ENCODE measurements at places on chromosomes 4 and X.

DNA sequence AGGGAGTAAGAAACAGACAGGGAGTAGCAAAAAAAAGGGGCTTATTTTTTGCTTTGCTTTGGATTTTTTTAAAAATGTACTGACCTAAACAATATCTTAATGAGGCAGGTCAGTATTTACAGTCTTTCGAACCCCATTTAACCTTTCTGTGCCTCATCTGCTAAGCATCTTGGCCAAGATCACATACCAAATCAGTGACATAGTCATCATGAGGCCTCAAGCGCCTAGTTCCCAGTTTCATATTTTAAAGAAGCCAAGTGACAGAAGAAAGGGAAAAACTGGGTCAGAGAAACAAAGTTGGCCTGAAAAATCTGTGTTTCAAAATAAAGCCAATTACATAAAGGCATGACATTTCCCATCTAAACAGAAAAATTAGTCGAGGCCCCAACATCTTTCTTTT, 94.6 kb upstream of the WDR44 start:
- no peak for DNase-seq

- no peak for DNase-seq
Measured at GRCh38 chrX:12949927-12950656, 24.8 kb upstream of the TMSB4X start.

DNA sequence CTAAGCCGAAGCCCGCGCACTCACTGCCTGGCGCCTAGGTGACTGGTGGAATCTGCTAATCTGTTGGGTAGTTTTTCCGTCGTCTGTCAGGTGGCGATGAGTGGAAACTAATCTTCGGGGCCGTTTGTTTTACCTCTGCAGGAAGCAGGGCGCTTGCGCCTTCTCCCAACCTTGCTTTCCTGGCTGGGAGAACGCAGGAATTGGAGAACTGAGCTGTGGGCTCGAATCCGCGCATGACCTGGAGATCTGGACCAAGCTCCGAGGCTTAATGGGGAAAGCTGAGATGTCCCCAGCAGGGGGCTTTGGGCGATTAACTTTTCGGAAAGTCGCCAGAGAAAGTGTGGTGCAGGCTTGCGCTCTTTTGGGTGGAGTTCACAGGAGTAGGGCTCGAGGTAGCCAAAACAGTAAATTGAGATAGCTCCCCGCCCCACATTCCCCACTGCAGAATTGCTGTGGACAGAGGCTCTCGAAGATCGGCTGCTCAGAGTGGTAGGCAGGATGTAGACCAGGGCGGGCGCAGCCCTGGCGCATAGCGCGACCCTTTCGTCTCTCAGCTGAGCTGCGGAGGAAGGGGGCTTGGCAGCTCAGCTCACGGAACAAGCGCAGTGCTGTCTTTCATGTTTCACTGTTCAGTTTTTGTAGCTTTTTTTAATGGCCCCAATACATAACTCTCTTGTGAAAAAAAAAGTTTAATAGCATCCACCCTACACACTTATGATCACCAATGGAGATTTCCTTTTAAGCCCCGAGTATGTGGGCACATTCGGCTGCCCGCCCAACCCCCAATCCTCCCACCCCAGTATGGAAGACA, 2.7 kb upstream of the FGF5 start:
- DNase-seq: no peak

GRCh38 chr4:94758141-94758699, 465 bp downstream of the BMPR1B start:
- no peak for DNase-seq

GRCh38 chr4:41475402-41475801, 62.6 kb upstream of the LIMCH1 start:
- no peak for DNase-seq

GRCh38 chrX:10482261-10482660, 138.1 kb downstream of the MID1 start:
- DNase-seq: peak; percentile 69

DNA sequence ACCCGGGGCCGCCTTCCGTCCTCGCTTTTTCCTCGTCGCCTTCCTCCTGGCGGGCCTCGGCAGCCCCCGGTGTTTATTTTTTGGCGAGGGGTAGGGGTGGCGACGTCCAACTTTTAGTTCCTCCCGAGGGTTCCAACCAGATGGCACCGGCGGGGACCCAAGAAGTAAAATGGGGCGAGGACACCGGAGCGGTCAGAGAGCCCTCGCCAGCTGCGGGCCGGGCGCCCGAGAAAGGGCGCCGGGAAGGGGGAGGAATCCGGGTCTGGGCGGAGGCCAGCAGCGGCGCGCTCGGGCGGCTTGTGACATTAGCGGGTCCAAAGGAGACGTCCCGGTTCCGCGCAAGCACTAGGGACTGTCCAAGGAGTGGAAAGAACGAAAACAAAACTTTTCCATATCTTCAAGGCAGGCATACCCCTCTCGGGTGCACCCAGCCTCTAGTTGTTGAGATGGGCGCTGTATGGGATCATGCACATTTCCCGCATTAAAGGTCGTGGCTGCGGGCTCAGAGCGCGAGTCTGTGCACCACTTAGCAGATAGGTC, 691 bp upstream of the USP46 start:
- no peak for DNase-seq

GRCh38 chrX:68183612-68184214, 249.6 kb downstream of the OPHN1 start:
- DNase-seq: no peak

- DNase-seq: no peak
Measured at GRCh38 chr4:110636171-110636679, 13.3 kb upstream of the PITX2 start.

DNA sequence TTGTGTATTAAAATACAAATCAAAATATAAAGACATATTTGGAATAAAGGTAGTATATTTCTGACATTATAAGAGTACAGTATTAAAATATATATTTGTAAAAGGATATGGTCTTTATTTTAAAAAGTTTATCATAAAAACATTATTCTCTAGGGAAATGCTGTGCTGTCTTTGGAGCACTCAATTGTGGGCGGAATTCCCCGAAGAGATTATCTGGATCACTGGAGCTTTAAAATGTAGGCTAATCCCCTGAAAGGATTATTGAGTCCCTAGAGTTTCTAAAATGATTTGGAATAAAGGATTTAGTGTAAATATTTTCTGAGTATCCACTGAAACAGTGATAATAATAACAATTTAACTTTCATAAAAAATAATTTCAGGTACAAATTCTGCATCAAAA, 1239.4 kb downstream of the TECRL start:
- no peak for DNase-seq

DNA sequence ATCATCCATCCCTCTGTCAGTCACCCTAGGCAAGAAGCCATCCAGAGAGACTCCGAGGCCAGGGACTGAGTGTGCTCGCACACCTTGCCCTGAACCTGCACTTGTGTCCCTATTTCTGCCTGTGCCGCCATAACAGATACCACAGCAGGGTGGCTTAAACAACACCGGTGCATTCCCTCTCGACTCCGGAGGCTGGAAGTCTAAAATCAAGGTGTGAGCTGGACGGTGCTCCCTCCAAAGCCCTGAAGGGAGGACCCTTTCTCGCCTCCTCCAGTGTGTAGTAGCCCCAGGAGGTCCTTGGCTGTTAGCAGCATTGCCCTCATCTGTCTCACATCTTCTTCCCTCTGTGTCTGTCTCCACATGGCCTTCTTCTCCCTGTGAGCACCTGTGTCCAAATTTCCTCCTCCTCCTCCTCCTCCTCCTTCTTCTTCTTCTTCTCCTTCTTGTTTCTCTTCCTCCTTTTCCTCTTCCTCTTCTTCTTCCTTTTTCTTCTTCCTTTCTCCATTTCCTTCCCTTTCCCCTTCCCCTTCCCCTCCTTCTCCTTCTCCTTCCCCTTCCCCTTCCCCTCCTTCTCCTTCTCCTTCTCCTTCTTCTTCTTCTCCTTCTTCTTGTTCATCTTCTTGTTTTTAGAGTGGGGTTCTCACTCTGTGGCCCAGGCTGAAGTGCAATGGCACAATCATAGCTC, 98.1 kb upstream of the ENPP6 start:
- DNase-seq: no peak

DNA sequence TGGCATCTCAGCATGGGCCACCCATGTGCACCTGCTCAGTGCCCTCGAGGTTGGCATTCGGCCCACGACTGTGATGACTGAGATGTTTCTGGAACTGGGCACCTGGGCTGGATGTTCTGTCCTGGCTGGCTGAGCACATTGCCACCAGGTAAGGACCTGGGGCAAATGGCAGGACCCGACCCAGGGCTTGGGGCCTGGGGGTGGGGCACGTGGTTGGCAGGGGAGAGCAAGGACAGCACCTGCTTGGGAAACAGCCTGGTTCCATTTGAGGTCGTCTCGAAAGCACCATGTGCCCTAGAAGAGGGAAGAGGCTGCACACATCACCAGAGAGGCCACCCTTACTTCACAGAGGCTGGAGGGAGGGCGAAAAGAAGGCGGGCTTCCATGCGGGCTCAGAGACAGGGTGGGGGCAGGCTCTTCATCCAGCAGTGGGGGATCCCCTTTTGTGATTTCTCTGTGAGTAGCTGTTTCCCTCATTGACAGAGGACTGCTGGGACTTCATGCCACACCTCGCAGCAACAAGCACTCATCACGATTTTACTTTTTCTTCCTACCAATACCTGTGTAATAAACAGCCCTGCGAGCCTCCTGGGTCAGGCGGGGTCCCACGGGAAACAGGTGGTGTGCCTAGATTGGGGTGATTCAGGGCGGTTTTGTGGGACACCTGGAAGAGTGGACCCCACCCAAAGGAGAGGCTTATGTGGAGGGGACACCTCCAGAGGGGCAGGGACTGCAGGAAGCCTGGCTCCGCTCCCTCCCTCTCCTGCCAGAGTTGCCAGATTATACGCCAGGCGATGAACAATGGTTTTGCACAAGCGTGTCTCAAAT, 12.0 kb downstream of the TMEM187 start:
- DNase-seq: no peak

- no peak for DNase-seq
Measured at GRCh38 chrX:31931225-31931624, 859.4 kb upstream of the FTHL17 start.

Data from NCI-H187 (cell line).